Heart left ventricle (tissue), 16 donors: ENCODE measurements at places on chromosomes 2 and 18. TPM values are rescaled to one million over a fixed set of nuclear protein-coding genes. Genes with fewer than 3 reads are reported as not detected.

The LYG2 gene
- polyA plus RNA-seq = not detected

The SLC9A4 gene
- polyA plus RNA-seq = not detected

The NIFK gene
- polyA plus RNA-seq = 38.5 TPM

The EML6 gene
- polyA plus RNA-seq = 0.91 TPM

The LDLRAD4 gene
- 14.6 TPM for polyA plus RNA-seq

The PSMG2 gene
- 65.7 TPM for polyA plus RNA-seq

The CLIP4 gene
- polyA plus RNA-seq = 9.6 TPM

The CNOT11 gene
- polyA plus RNA-seq = 14.0 TPM

The DCDC2C gene
- polyA plus RNA-seq = not detected

The ASXL3 gene
- polyA plus RNA-seq = 0.65 TPM

The OSBPL6 gene
- 2.7 TPM for polyA plus RNA-seq

The TUBA4A gene
- 189 TPM for polyA plus RNA-seq

The CD28 gene
- 0.08 TPM for polyA plus RNA-seq

The DSG1 gene
- polyA plus RNA-seq = not detected

The AGXT gene
- polyA plus RNA-seq = not detected

The EVX2 gene
- not detected for polyA plus RNA-seq

The TSN gene
- polyA plus RNA-seq = 17.2 TPM

The RIT2 gene
- not detected for polyA plus RNA-seq

The CIAO1 gene
- 20.5 TPM for polyA plus RNA-seq

The IL36B gene
- not detected for polyA plus RNA-seq

The LIPG gene
- polyA plus RNA-seq = 0.04 TPM

The NLRC4 gene
- 0.19 TPM for polyA plus RNA-seq

The TFCP2L1 gene
- polyA plus RNA-seq = 0.15 TPM

The MC2R gene
- polyA plus RNA-seq = not detected

The UBXN2A gene
- polyA plus RNA-seq = 9.6 TPM

The KCNIP3 gene
- 2.7 TPM for polyA plus RNA-seq

The TTN gene
- 136 TPM for polyA plus RNA-seq

The CARF gene
- 0.79 TPM for polyA plus RNA-seq

The GAL3ST2 gene
- not detected for polyA plus RNA-seq

The CAPG gene
- polyA plus RNA-seq = 2.9 TPM

The ST8SIA3 gene
- not detected for polyA plus RNA-seq

The MEMO1 gene
- polyA plus RNA-seq = 41.6 TPM

The CNNM3 gene
- 7.1 TPM for polyA plus RNA-seq

The SATB2 gene
- 0.38 TPM for polyA plus RNA-seq

The SIGLEC15 gene
- 0.10 TPM for polyA plus RNA-seq

The ALPG gene
- polyA plus RNA-seq = not detected
